Activated naive CD8-positive, alpha-beta T cell treated with anti-CD3 and anti-CD28 coated beads, Interleukin-2, amount 10 ng/mL, durations not matched to agents 7 days and 5 days (primary cell): ENCODE measurements at places on chromosomes 12 and 14. TPM values are rescaled to one million over a fixed set of nuclear protein-coding genes. Genes with fewer than 3 reads are reported as not detected.

Gene ASCL1
- total RNA-seq, result not detected

- H3K4me3 ChIP-seq, result peak overlapping the region; percentile 48
- H3K27me3 ChIP-seq, result no peaks in the 10 kb centered on the region
- peak overlapping the region; percentile 88 for H3K27ac ChIP-seq
- peaks cover 23% of the 10 kb centered on the region for H3K36me3 ChIP-seq
- no peak for DNase-seq
- H3K4me1 ChIP-seq, result peaks cover 40% of the 10 kb centered on the region
Observed at GRCh38 chr12:68591734-68592418, 18.8 kb upstream of the RAP1B start.

DNA sequence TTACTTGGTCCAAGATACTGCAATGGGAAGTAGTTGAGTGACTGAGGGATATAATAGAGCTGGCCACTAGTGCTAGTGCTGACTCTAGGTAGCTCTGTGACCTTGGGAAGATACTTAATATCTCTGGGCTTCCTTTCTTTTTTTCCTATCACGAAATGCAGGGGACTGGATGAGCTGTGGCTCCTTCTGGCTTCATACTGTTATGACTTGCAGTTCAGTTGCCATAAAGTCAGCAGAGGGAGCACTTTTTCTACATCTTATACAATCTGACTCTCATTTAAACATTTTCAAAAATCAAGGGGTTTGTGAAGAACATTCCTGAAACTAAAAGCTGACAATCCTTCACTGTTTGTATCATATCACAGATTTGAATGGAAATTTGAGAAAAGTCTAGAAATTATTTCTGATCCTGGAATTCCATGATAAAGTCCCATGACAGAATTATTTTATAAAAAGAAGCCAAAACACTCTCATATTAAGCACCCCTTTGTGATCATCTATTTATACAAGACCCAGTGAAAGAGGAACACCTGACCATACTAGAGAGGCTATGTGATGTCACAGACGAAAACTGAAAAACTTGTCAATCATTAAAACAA lies 5.3 kb downstream of the BHLHE41 start:
- no peak overlapping the region for H3K4me3 ChIP-seq
- DNase-seq, result no peak
- H3K36me3 ChIP-seq, result no peaks in the 10 kb centered on the region
- peaks cover 81% of the 10 kb centered on the region for H3K27me3 ChIP-seq
- peaks cover 16% of the 10 kb centered on the region for H3K4me1 ChIP-seq
- no peak overlapping the region for H3K27ac ChIP-seq

DNA sequence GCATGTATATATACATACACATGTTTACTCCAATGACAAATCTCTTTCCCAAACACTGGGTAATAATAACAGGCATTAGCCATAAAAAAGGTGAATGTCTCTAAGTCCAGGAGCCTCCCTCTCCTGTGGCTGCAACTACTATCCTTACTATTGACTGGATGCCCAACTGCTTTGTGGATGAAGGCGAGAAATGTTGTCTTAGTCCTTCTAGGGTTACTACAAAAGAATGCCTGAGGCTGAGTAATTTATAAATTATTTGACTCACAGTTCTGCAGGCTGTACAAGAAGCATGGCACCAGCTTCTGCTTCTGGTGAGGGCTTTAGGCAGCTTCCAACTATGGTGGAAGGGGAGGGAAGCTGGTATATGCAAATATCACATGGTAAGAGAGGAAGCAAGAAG lies 366.0 kb upstream of the DDHD1 start:
- no peak overlapping the region for H3K4me3 ChIP-seq
- DNase-seq, result no peak
- H3K36me3 ChIP-seq, result no peaks in the 10 kb centered on the region
- H3K27ac ChIP-seq, result no peak overlapping the region
- peaks cover 27% of the 10 kb centered on the region for H3K4me1 ChIP-seq

DNA sequence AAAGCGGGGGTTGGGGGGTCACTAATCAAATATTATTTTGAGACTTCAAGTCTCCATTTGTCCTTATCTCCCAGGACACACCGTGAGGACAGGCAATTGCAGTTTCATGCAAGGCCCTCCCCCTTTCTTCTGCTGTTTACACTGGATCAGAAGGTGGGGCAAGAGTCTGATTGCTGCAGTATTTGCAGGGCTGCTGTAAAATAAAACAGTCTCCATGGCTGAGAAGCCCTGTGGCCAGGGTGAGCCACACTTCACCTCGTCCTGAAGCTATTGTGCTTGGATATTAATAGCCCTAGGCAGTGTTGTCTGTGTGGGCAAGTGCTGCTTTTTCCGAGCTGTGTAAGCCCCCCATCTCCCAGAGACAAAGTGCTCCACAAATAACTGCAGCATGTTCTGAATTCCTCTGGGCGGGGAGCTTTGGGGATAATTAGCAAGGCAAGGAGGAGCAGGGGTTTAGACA lies 187.4 kb upstream of the NTF3 start:
- peaks cover 6% of the 10 kb centered on the region for H3K27me3 ChIP-seq
- no peak for DNase-seq
- H3K36me3 ChIP-seq, result no peaks in the 10 kb centered on the region
- no peak overlapping the region for H3K27ac ChIP-seq

DNA sequence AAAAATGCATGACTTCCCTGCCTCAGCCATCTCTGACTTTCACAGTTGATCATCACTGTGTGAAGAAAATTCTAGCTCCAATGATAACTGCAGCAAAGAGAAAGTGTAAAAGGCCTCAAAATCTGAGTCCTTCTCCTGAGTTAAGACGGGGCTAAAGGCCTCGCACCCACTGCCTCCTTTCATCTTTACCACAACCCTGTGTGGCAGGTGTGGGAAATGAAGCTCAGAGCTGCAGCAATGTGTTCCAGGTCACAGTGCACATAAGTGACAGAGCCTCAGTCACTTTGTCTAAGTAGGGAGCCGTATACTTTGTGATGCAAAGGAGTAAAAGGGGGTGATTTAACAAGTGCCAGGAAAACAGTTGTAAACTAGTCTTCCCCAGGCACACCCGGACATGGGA lies 144.7 kb upstream of the TMCC3 start:
- H3K27me3 ChIP-seq, result peaks cover 9% of the 10 kb centered on the region
- no peak overlapping the region for H3K4me3 ChIP-seq
- H3K4me1 ChIP-seq, result peaks cover 5% of the 10 kb centered on the region
- H3K27ac ChIP-seq, result no peak overlapping the region

Gene KICS2
- total RNA-seq, result 10.3 TPM

Gene PLA2G1B
- not detected for total RNA-seq

Gene SOAT2
- 9.8 TPM for total RNA-seq

DNA sequence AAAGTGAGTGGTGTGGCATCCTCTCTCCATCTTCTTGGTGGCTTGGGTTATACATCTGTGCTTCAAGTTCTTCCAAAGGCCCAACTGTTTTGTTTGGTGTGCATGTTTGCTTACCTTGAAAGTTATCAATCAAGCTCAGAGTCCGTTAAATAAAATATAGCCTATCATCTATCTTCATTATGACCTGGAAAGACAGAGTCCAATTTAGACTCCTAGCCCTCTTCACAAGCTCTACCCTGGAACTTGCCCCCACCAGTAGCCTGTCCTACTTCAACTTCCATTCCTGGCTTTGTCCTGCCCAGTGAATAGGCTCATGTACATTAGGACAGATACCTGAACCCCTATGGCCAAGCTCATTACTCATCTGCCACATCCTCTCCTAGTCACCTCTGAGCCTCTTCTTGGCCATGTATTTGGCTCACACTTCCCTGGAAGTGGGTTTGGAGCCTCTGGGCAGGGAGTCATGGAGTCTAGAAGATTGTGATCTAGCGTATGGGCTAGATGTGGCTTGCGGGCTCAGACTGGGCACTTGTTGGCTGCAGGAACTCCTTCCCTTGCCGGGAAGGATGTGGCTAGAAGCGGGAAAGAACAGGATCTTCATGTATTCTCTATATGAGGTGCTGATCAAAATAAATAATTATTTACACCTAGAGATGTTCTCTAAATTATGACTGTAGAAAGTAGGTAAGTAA lies 6.4 kb upstream of the SSTR1 start:
- no peaks in the 10 kb centered on the region for H3K36me3 ChIP-seq
- no peaks in the 10 kb centered on the region for H3K4me1 ChIP-seq
- H3K27ac ChIP-seq, result no peak overlapping the region
- H3K27me3 ChIP-seq, result peaks cover 11% of the 10 kb centered on the region

- H3K4me1 ChIP-seq, result peaks cover 8% of the 10 kb centered on the region
- no peak overlapping the region for H3K4me3 ChIP-seq
- peak overlapping the region; percentile 11 for H3K27ac ChIP-seq
- peaks cover 21% of the 10 kb centered on the region for H3K36me3 ChIP-seq
- no peak for DNase-seq
Observed at GRCh38 chr12:122366685-122367475, 55.6 kb downstream of the CLIP1 start.

Gene CELA1
- not detected for total RNA-seq

Gene FOXN4
- not detected for total RNA-seq

DNA sequence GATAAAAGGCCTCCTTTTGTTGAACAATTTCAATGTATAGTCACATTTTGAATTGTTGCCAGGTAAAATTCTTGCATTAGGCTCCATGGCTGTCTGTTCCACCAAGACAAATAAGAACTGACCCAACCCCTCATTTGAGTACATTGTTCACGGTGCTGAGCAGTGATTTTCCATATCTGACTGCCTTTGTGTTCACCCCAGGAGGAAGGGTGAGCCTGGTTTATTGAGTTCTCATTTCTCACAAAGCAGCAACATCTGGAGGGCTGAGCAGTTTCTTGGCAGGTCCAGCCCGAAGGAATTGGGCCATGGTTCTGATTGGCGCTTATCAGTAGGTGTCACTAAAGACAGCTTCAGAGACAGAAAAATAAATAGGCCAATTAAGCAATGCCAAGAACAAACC lies 149.1 kb downstream of the BMP4 start:
- H3K4me1 ChIP-seq, result no peaks in the 10 kb centered on the region
- no peaks in the 10 kb centered on the region for H3K27me3 ChIP-seq
- no peak overlapping the region for H3K4me3 ChIP-seq
- H3K27ac ChIP-seq, result no peak overlapping the region
- no peak for DNase-seq

- DNase-seq, result no peak
- no peak overlapping the region for H3K27ac ChIP-seq
- no peaks in the 10 kb centered on the region for H3K27me3 ChIP-seq
- H3K4me3 ChIP-seq, result no peak overlapping the region
- peaks cover 3% of the 10 kb centered on the region for H3K4me1 ChIP-seq
- peaks cover 4% of the 10 kb centered on the region for H3K36me3 ChIP-seq
Observed at GRCh38 chr12:124402248-124403066, 107.6 kb downstream of the RFLNA start.

DNA sequence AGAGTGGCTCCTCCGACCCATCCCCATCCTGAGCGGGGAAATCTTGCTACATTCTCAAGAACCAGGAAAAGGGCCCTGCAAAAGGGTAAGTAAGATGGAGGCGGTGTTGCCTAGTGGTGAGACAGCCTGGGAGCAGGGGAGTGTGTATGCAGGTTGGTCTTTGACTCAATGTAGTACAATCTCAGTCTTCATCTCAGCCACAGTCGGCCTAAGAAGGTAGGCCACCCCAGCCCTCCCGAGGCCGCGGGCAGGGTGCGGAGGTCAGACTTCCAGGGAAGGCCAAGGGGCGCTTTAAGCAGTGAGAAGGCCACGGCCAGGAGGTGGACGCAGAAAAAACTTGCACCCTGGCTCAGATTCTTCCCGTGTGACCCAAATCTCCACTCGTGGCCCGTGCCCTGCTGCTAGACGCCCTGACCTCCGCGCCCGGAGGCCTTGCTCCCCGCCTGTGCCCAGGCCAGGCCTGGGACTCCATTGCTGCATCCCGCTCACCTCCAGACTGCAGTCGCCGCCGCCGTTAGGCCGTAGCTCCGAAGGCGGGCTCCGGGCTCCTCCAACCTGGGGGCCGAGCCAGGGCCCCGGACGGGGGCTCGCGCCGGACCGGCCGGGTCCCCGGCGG lies 435 bp downstream of the FOXM1 start:
- peaks cover 37% of the 10 kb centered on the region for H3K36me3 ChIP-seq
- H3K4me3 ChIP-seq, result peak overlapping the region; percentile 97
- no peak for DNase-seq
- peak overlapping the region; percentile 90 for H3K27ac ChIP-seq
- no peaks in the 10 kb centered on the region for H3K27me3 ChIP-seq
- H3K4me1 ChIP-seq, result peaks cover 28% of the 10 kb centered on the region

- peaks cover 1% of the 10 kb centered on the region for H3K27me3 ChIP-seq
- H3K4me3 ChIP-seq, result no peak overlapping the region
- DNase-seq, result no peak
- no peak overlapping the region for H3K27ac ChIP-seq
Observed at GRCh38 chr14:73795974-73796373, 55.7 kb upstream of the PTGR2 start.

GRCh38 chr12:30696103-30696408 lies 387 bp upstream of the IPO8 start:
- peak overlapping the region; percentile 97 for H3K4me3 ChIP-seq
- no peak for DNase-seq
- H3K4me1 ChIP-seq, result peaks cover 27% of the 10 kb centered on the region
- H3K36me3 ChIP-seq, result peaks cover 6% of the 10 kb centered on the region
- peak overlapping the region; percentile 94 for H3K27ac ChIP-seq
- H3K27me3 ChIP-seq, result no peaks in the 10 kb centered on the region

DNA sequence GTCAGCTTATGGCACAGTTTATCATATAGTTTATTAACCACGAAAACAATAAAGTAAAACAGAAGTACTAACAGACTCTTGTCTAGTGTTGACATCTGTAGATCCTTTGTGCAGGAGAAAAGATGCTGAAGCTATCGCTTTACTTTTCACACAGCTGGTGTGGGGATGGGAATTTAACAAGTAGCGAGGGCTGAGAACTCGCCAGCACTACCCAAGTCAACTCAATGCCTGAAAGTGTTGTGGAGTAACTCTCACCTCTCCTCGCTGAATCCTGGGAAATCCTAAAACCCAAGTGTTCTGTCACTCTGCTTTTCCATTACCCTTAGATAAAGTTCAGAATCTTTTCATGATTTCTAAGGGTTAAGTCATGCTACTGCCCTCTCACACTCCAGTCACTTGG lies 264.2 kb downstream of the BMP4 start:
- H3K27me3 ChIP-seq, result peaks cover 3% of the 10 kb centered on the region
- H3K27ac ChIP-seq, result no peak overlapping the region
- no peak for DNase-seq

DNA sequence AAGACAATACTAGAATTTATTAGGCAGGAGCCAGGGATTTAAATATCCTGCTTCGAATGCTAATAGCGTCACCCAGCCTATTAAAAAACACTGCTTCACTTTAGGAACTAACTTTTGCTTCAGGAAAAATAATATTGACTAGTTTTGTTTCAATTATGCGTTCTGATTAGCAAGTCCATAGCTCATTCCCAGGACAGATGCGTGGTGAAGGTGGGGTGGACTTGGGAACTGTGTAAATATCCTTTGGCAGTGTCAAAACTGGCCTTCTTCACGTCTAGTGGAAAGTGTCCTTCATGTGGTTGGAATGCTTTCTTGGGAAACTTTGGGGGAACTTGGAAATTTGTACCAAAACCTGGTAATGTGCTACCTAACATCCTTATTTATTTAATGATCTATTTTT lies 474.8 kb upstream of the NOVA1 start:
- no peak overlapping the region for H3K27ac ChIP-seq
- no peak for DNase-seq
- no peaks in the 10 kb centered on the region for H3K4me1 ChIP-seq
- H3K4me3 ChIP-seq, result no peak overlapping the region
- H3K36me3 ChIP-seq, result no peaks in the 10 kb centered on the region
- no peaks in the 10 kb centered on the region for H3K27me3 ChIP-seq

Gene AICDA
- not detected for total RNA-seq
